ENCODE measurements at places on chromosomes 12 and 14.
A peak's percentile ranks its signal among the peaks of the same experiment; 100 is the strongest.

GRCh38 chr12:60263836-60264493 lies 668.1 kb downstream of the SLC16A7 start:
- no peak for DNase-seq

- DNase-seq: no peak
Observed at GRCh38 chr14:99562856-99563748, 40.9 kb downstream of the CCDC85C start.

- DNase-seq: no peak
Observed at GRCh38 chr12:71688961-71689570, 3.2 kb downstream of the TMEM19 start.

GRCh38 chr14:61475316-61475715 lies 153.9 kb downstream of the PRKCH start:
- peak; percentile 92 for DNase-seq

All from inflammatory macrophage treated with lipopolysaccharide for 1 hour (primary cell).